GM04504 (cell line): ENCODE measurements at places on chromosomes 6 and 20.

GRCh38 chr20:12978126-12978394 lies 30.7 kb upstream of the SPTLC3 start:
- DNase-seq = no peak

DNA sequence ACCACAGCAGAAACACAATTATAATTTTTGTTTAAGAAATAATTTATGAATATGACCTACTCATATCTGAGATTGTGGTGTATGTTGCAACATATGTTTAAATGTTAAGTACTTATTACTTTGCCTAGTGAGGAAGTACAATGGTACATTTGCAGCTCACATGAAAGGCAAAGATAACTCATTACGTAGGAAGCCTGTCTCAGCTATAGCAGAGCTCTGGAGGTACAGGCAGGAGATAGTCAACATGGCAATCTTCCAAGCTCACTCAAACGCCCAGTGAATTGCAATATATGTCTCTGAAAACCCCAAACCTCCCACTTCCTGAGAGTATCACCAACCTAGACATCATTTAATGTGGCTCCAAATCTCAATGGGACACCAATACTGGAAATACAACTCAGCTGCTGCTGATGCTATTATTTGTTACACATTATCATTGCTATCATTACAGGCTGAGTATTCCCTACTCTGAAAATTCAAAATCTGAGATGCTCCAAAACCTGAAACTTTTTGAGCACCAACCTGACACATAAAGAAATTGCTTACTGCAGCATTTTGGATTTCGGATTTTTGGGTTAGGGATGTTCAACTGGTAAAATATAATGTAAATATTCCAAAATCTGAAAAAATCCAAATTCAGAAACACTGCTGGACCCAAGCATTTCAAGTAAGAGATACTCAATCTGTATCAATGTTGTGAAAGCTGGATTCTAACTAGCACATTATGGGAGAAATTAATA lies 25.1 kb upstream of the GSTA4 start:
- DNase-seq = no peak

DNA sequence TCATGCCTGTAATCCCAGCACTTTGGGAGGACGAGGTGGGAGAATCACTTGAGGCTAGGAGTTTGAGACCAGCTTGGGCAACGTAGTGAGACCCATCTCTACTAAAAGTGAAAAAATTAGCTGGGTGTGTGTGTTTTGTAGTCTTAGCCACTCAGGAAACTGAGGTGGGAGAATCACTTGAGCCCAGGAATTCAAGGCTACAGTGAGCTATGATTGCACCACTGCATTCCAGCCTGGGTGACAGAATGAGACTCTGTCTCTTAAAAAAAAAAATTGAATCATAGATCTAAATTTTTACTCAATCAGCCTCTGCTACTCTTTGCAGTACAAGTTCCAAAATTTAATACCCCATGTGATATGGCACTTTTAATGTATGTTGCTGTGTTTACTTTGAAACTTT lies 121.6 kb downstream of the ARMC2 start:
- DNase-seq = no peak

- DNase-seq = no peak
These were observed 37.2 kb upstream of the HACE1 start for GRCh38 chr6:104896914-104897313.

DNA sequence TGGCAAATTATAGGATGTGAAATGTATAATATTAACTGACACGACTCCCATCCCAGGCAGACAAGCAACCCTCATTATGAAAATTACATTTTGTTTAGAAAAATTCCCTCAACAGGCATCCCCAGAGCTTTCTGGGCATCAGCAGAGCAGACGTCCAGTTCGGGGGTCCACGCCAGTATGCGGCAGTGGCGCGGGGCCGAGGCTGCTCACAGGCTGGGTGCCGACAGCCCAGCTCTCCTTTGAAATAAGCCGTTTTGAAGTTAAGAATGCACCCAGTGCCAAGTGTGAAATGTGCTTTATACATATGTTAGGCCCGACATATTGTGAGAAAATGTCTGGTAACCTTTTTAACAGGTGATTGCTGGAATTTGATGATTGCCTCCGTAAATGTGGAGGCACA lies 50.4 kb downstream of the RPP40 start:
- no peak for DNase-seq
